ENCODE measurements at places on chromosomes 7 and 10.

- DNase-seq: no peak
Measured at GRCh38 chr7:17623546-17624185, 316.6 kb downstream of the SNX13 start.

DNA sequence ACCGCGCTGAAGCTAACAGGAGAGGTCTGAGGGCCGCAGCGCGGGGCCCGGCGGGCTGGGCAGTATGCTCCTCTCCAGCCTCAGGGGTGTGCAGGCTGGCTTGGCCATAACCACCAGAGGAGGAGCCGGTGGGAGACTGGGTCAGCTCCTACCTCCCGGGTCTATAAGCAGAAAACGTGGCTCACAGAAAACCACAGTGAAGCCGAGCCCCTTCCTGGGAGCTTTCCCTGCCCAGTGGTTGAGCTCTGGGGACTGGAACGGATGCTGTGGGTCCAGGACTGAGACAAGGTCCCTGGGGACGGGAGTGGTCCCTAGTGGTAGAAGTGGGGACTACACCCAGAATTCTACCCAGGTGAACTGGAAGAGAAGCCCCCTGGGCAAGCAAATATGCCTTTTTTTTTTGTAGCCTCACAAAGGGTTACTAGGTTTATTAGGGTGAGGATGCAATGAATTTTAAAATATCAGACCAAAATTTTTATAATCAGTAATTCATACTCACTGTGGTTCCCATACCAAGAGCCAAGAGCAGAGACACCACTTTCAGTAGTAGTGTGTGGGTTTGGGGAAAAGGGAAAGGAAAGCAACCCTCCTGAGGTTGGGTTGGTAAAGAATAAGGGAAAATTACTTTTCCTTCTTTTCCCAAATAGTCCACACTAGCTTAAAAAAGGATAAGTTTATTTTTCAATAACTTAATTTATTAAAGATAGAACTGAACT is 67.9 kb upstream of the PRKCQ start:
- no peak for DNase-seq

GRCh38 chr10:111996103-111996502 is 187.5 kb downstream of the GPAM start:
- no peak for DNase-seq

GRCh38 chr7:1716263-1717094 is 46.4 kb downstream of the ELFN1 start:
- DNase-seq: no peak

DNA sequence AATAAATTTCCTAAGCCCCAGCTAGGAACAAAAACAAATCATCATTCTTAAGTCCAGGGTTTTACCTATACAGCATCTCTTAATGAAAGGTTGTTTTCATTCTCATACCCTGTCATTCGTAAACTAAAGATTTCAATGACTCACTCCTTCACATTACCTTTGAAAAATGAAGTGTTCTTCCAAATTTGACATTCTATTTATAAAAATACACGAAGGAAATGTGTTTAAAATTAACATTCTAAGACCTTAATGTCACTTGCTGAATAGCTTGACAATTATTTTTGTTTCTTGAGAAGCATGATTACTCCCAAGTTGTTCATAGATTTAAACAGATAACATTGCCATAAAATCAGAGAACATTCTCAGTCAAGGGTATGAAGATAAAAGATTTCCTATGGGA is 1188.3 kb upstream of the SORCS1 start:
- DNase-seq: no peak

DNA sequence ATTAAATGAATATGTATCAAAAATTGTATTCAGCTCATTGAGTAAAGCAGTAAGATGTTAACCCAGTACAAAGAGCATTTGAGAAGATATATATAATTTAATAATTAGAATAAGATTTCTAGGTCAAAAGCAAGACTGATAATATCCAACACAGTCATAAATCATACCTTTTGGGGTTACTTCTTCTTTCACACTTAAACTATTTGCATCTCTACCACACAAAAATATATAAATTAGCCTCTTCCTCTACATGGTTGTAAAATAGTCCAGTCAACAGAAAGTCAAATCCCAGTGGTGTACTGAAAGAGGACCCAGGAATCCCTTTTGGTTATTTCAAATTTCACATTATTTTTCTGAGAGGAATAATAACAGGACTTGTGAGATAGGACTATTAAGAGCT is 204.6 kb upstream of the INHBA start:
- DNase-seq: no peak

DNA sequence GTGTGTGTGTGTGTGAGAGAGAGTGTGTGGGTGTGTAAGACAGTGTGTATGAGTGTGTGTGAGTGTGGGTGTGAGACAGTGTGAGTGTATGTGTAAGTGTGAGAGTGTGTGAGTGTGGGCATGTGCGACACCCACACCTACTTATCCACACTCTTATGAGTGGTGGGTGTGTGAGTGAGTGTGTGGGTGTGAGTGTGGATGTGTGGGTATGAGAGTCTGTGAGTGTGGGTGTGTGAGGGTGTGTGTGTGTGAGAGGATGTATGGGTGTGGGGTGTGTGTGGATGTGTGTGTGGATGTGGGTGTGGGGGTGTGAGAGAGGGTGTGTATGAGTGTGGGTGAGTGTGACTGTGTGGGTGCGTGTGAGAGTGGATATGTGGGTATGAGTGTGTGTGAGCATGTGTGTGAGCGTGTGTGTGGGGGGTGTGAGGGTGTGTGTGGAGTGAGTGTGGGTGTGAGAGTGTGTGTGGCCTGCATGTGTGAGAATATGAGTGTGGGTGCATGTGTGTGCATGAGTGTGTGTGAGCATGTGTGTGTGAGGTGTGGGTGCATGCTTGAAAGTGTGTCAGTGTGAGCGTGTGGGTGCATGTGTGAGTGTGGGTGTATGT is 15.1 kb downstream of the VWC2 start:
- no peak for DNase-seq

DNA sequence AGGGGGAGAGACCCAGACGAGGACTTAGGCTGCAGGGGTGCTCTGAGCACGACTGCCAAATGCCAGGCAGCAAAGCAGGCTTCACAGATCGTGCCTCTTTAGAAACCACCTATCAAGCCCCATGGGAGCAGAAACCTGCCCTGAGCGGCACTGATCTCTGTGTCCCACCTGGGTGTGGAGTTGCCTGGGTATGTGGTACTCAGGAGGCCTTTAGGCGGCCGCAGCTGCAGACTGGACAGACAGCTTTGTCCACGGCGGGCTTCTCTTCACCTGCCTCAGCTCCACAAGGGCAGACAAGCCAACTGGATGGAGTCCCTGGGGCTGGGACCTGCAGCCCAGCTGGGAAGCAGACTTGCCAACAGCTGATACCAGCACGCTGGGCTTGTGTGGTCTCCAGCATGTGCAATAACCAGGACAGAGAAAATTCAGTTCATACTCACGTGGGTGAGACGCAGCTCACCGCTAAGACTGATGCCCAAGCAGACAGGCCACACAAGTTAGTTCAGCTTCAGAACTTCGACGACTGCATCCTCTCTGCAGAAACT is 163.2 kb downstream of the EBF3 start:
- DNase-seq: no peak

DNA sequence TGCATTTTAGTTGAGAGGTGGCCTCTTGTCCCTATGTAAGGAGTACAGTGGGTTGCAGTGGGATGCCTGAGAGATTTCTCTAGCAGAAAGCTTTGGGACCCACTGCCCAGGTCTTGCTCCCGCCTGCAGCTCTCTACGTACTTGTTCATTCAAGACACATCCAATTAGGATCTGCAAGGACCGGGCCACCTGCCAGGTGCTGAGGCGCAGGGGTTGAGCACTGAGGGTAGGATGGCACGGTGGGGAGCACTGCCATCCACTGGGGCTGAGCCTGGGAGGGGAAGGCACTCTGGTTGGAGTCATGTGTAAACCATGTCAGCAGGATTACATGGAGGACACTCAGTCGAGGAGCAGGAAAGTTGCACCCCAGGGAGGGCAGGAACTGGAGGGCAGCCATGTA is 191.1 kb upstream of the GRB10 start:
- DNase-seq: no peak

GRCh38 chr7:21261627-21262594 is 166.0 kb upstream of the SP4 start:
- no peak for DNase-seq

DNA sequence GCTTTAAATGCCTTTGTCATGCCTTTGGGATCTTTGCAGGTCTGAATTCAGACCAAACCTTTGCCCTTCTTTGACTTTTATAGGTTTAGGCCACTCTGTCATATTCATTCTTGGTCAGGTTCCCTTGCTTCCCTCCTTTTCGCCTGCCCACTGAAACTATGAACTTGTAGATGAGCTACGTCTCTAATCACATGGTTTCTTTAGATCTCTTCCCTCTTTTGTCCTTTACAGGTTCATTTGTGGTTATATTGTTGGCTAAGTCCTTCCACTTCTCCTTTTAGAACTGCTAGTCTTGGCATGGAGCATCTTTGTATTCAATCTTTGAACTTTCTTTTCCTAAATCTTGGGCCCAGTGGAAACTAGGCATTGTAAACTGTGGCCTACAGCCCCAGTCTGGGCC is 104.0 kb upstream of the ZEB1 start:
- peak; percentile 31 for DNase-seq

GRCh38 chr10:86044029-86044428 is 322.6 kb downstream of the GRID1 start:
- DNase-seq: no peak

- no peak for DNase-seq
Measured at GRCh38 chr10:77463499-77463898, 174.1 kb downstream of the KCNMA1 start.

- no peak for DNase-seq
Measured at GRCh38 chr10:101231092-101231491, 1.8 kb upstream of the LBX1 start.

DNA sequence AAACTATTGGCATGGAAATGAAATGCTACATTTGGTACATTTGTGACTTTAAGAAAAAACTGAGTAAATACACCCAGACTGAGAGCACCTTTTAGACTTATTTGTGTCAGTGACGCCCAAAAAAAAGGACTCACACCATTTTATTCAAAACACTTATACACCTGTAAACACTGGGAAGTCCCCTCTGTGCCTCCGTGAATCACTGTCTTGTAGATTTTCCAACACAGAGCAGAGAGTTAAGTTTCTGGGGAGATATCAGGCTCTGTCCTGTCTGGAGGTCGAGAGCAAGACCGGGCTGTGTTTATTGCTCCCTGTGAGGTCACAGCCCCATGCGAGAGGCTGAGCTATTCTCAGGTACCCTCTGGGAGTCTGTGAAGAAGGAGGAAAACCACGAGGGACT is 60.7 kb upstream of the TM9SF3 start:
- no peak for DNase-seq

DNA sequence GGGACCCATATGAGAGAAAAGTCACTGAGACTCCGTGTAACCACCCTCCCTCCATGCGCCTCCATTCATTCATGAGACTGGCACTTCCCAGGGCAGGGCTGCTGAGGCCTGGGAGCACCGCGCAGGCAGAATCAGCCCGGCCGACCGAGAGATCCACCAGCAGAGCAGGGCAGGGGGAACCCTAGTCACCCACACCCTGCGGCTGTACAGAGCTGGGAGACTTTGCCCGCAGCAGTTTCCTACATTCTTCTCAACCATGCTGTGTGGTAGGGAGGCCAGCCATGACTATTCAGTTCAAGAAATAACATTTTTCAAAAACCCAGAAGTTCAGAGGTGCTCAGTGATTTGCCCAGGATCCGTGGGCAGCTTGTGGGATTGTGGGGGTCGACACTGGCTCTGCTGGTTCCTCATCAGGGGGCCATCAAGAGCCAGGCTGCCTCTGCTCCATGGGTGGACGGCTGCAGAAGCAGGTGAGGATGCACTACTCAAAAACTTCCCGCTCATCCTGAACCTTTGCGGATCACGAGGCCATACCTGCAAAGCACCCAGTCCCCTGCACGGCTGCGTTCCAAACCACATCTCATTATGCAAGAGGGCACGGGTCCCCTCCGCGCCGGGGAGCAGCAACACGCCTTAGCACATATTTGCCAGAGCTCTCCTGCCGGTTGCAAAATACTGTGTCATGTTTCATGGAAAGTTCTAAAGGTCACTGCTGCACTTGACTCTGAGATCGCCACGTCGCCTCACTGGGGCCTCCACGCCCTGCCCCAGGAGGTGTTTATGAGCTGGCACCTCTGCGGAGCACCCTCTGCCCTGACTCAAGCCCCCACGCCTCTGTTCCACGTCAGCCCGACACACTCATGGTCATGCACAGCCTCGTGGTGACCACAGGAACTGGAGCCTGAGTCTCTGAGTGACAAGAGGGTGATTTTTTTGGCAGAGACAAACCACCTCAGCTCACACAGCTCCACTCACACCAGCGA is 132.0 kb downstream of the PRKAG2 start:
- DNase-seq: no peak

DNA sequence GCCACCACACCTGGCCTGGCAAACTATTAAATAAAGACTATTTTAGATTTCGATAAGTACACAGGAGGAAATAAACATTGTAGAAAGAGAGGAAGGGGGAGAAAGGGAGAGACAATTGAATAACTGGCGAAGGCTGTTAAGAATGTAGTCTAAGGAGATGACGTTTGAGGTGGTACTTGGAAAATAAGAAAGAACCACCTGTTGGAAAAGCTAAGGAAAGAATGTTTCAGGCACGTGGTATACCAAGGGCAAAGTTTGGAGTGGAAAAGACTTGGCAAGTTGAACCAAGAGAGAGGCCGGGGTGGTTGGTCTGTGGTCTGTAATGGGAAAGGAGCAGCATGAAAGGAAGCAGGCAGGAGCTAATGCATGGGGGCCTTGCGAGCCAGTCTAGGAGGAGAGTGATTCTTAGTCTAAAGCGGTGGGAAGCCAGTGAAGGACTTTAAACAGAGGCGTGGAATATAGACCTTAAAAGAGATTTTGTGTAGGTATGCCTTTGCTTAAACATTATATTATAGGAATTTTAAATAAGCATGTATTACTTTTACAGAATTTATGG is 9.4 kb downstream of the ING3 start:
- no peak for DNase-seq

GRCh38 chr10:21336476-21337170 is 188.9 kb downstream of the SKIDA1 start:
- DNase-seq: no peak

DNA sequence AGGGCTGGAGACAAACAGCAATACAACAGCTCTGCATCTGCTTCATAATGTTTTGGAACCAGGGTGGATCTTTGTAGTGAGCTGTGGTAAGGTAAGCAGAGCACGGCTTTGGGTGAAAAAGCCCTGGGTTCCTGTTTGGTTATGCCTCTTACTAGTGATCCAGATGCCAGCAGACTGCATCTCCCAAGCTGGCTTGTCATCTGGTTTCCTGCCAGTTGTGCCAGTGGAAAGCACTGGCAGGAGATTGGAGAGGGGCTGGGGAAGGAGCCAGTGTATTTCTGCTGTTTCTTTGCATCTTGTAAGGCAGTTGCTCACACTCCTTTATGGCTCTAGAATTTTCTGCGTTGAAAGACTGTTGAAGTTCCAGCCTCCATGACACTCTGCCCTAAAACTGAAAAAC is 137.6 kb downstream of the TSPAN12 start:
- no peak for DNase-seq

Measured in SIG-M5 (cell line).